ENCODE measurements at places on chromosomes 7 and 10.

- no peak for DNase-seq
These were observed 26.0 kb downstream of the PRSS2 start for GRCh38 chr7:142796501-142797390.

- no peak for DNase-seq
These were observed 55.8 kb downstream of the LRMDA start for GRCh38 chr10:75487087-75487754.

GRCh38 chr10:20995123-20995987 lies 98.2 kb upstream of the NEBL start:
- no peak for DNase-seq

DNA sequence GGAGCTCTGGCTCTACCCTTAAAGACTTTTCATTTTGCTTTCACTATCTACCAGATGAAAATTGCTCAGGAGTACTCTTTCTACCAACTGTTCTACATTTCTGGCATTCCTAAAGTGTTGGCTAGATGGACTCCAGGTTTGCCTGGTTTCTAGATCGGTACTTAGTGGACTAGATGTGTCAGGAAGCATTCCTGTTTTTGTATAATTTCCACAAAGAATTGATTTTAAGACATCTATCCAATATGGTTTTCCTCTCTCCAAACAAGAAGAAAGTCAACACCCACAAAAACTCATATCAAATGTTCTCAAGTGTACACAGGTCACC lies 157.7 kb downstream of the CHRM2 start:
- no peak for DNase-seq

DNA sequence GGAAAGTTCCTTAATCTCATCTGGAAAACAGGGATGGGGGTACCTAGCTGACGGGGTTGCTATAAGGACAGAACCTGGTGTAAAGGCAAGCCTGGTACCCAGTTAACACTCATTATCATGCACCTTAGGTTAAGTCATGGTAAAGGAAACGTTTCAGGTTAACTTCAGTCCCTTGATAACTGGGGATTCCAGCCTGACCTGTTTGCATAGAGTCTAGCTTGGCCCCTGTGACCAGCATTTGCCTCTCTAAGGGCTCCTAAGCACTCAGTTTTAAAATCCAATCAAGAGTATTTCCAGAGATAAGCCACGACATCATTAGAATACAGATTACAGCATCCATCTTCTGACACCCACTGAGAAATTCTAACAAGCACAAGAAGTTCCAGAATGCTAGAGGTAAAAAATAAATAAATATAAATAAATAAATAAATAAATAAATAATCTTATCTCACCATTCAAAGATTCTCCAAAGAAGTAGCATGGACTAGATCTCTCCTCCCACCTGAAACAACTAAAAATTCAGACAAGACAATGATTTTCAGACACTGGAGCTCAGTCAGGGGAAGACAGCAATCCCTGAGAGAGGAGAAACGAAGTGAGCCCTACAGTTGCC lies 184.6 kb downstream of the KCNMA1 start:
- no peak for DNase-seq

DNA sequence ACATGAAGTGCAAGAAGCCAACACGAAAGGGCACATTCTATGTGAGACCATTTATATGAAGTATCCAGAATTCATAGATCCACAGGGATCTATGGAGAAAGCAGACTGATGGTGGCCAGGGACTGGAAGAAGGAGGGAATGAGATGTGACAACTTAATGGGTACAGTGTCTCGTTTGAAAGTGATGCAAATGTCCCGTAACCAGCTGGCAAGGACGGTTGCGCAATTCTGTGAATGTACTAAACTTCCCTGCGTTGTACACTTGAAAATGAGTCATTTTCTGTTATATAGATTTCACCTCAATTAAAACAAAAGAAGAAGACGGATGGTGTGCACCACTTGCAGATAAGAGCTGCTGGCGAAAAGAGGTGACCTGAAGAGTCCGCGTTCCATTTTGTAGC lies 861.1 kb downstream of the TYW1 start:
- no peak for DNase-seq

DNA sequence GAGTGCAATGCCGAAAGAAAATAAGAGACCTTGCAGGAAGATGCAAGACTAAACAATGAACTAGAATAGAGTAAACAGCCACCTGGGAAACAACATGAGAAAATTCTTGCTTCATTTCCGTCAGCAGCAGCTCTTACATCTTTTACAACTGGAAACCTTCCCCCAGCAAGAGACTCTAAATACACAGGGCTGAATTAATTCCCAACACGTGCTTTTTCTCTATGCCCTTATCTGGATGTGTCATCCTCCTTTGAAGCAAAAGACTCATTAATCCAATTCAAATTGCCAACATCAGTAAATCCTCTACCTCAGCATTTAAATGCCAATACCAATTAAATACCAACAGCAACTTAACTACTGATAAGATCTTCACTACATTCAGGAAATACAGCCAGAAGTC lies 99.0 kb upstream of the PDE1C start:
- DNase-seq, result no peak
